ENCODE measurements at places on chromosomes 16 and 17.

- DNase-seq: no peak
Observed at GRCh38 chr16:83762141-83762991, 45.4 kb upstream of the HSBP1 start.

- no peak for DNase-seq
Observed at GRCh38 chr17:66727634-66728570, 107.0 kb upstream of the CACNG5 start.

DNA sequence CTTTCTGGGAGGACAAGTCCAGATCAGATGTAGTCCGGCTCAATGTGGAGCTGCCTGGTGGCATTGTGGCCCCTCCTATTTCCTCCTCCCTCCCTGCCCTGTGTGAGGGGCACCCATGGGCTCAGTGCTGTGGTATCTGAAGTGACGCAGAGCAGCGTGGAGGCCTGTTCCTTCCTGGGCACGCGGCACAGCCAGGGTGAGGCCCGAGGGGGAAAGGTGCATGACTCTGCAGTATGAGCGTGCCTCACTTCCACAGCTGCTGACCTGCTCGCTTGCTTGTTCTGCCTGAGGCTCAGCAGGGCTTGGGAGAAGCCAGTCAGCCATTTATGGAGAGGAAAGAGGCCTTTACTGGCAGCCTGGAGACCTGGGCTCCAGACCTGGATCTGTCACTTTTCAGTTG lies 11.7 kb downstream of the TMEM238L start:
- no peak for DNase-seq

- no peak for DNase-seq
Observed at GRCh38 chr17:36553459-36553858, 8.7 kb downstream of the GGNBP2 start.

DNA sequence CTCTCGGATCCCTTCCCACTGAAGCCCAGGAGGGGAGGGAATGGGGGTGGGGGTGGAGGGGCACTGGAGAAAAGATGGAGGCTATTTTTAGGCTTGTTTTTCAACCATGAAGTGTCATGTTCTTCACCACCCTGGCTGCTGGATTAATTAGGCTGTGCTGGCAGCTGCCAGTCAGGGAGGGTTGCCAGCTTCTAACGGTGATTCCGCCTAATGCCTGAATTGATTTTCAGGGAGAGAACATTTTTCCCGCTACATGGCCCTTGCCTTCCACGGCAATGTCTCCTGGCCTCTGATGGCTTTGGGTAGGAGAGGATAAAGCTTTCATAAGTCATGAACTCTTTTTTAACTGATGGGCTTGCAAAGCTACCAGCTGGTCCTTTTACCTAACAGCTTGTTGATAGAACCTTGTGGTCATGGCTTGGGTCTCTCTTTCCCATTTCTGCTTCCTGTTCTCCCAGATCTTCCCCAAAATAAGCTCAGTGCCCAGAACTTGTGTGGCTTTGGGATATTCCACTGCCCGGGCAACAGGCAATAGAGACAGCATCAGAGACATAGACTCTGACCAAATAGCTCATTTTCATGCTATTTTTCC lies 167.4 kb downstream of the PITPNC1 start:
- DNase-seq: no peak

DNA sequence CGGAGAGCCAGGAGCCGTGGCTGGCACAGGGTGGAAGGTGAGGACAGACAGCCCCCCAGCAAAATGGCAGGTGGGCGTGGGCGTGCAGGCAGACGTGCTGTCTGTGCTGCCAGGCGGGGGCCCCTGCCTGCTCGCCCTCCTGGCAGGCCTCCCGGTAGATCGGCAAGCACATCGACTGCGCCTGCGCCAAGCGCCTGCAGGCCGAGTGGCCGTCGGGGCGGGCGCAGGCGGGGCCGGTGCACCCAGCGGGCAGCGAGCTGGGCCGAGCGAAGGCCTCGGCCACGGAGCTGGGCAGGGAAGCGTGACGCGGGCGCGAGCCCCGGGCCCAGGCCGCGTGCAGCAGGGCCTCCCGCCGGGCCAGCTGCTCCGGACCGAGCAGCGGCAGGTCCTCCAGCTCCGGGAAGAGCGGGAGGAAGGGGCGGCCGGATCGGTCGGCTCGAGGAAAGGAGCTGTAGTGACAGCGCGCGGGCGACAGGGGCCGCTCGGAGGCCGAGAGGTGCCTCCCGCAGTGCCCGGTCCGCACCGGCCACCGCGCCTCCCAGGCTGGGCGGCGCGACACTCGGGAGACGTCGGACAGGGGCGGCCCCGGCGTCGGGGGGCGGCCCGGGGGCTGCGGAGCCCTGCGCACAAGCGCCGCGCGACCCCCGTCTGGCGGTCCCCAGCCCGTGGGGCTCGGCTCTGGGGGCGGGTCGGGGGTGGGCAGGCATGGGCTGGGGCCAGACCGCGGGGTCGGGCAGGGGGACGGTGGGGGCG lies 16.9 kb downstream of the GRIN2C start:
- DNase-seq: no peak

GRCh38 chr16:73724503-73724902 lies 572.1 kb upstream of the PSMD7 start:
- no peak for DNase-seq

GRCh38 chr16:10466861-10467260 lies 81.0 kb downstream of the ATF7IP2 start:
- no peak for DNase-seq

GRCh38 chr17:83182620-83183101 lies 103.3 kb downstream of the METRNL start:
- no peak for DNase-seq

- DNase-seq: peak; percentile 61
Observed at GRCh38 chr16:85420501-85421337, 192.4 kb upstream of the GSE1 start.

Data from stimulated activated CD8-positive, alpha-beta memory T cell treated with anti-CD3 and anti-CD28 coated beads, Interleukin-7, amount 100 ng/mL, for 24 hours (primary cell).